ENCODE measurements at places on chromosomes 3 and 15.

GRCh38 chr3:13037458-13038117 lies 35.6 kb downstream of the IQSEC1 start:
- DNase-seq: no peak

GRCh38 chr15:101232677-101233076 lies 19.2 kb downstream of the CHSY1 start:
- DNase-seq: no peak

DNA sequence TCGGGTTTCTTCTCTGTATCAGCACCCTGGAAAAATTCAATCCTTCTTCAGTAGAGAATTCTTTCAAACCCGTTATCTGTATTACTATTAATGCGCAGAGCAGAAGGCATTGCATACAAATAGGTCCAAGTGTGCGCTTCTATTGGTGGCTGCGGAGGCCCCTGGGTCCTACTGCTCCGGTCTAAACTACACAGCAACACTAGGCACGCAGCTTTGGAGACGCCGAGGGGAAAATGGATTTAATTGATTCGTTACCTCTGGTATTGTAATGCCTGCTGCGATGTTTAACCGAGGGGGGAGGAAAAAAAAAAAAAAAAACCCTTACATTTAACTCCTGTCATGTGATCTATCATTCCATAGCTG lies at the start of gene ROBO1:
Gene ROBO1, minus strand, starts transcription at position 94 of the 363 bp plus-strand sequence.
- no peak for DNase-seq

DNA sequence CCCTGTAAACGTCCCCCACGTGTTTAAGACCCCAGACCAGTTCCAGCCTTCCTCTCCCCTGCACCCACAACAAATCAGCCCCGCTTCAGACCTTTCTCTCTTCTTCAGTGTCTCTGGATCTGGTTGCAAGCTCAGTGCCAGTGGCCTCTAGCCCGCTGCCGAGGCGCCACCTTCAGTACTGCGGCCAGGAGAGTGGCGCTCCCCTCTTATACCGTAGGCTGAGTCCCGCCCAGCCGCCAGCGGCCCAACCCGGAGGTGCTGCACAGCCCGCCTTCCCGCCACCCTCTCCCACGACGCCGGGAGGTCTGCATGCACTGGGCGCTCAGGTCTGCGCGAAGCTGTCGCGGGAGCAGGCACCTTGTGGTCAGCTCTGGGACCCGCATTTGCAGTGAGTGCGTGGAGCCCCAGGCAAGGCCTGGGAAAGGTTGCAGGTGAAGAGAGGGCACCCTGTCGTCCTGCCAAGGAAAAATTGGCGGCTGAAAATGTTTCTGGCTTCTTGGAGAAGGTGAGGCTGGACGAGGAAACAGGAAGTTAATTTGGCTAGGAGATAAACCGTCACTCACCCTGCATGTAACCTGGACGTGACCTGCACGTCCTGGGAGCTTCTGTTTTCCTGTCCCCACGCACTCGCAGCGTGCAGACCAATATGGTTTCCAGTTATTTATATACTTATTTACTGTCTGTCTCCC lies at the start of gene C2CD4B:
Gene C2CD4B, minus strand, starts transcription at position 182 of the 689 bp plus-strand sequence. CDS start 301 bp downstream, outside the sequence.
- no peak for DNase-seq

GRCh38 chr3:24830230-24831152 lies 335.8 kb upstream of the THRB start:
- DNase-seq: no peak

DNA sequence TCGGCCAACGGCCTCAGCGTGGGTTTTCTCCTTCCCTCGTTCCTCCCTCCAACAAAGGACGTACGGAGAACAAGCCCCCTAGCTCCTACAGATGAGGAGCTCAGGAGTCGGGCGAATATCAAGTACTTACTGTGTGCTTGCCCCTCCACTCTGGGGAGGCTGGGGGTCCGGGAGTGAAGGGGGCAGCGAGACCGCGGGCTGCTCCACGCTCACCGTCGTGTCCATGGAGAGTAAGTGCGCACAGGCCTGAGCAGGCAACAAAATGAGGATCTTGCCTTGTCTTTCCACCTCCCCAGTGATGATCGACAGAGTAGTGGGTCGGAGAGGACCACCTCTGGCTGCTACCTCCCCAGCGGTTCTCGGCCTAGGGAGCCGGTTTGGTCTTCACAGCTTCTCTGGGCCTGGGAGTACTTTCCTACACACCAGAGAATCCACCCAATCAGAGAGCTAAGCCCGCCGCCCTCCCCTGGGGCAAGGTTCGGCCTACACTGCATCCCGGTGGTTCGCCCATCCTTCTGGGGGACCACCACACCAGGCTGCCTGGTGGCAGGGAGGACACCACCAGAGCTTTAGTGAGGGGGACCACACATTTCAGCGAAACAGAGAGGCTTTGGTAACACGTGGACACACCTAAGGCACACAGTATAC lies 603 bp upstream of the TRANK1 start:
- DNase-seq: no peak

- no peak for DNase-seq
Observed at GRCh38 chr3:67559029-67559605, 95.3 kb downstream of the SUCLG2 start.

GRCh38 chr15:51758645-51759044 lies 7.2 kb downstream of the TMOD2 start:
- DNase-seq: no peak
